Fibroblast of upper back skin (primary cell): ENCODE measurements at places on chromosomes 1 and 21.

GRCh38 chr1:26021647-26022403, at the start of gene EXTL1:
EXTL1 (plus strand) TSS chr1:26021775; CDS start chr1:26022647, 872 bp downstream.
- DNase-seq: peak; percentile 72

DNA sequence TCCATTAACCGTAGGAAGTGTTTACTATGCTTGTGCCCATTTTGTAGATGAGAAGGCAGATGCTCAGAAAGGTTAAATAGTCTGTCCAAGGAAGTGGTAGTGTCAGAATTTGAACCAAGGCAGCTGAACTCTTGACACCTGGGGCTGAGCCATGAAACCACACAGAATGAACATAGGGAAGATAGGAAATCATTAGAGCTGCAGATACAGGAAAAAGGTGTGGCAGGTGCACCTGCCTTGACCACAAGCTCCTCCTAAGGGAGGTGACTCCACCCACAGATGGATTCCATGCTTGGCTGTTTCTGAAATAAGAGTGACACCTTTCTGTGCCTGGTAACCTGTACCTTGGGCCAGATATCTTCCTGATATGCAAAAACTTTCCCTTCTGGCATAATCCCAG, 69.9 kb upstream of the IGSF21 start:
- DNase-seq: no peak

GRCh38 chr1:100413035-100413434, 60.7 kb downstream of the CDC14A start:
- no peak for DNase-seq

GRCh38 chr1:156114919-156115513, 505 bp downstream of the LMNA start:
- DNase-seq: no peak

GRCh38 chr1:222813866-222814535, 838 bp upstream of the DISP1 start:
- peak; percentile 34 for DNase-seq

DNA sequence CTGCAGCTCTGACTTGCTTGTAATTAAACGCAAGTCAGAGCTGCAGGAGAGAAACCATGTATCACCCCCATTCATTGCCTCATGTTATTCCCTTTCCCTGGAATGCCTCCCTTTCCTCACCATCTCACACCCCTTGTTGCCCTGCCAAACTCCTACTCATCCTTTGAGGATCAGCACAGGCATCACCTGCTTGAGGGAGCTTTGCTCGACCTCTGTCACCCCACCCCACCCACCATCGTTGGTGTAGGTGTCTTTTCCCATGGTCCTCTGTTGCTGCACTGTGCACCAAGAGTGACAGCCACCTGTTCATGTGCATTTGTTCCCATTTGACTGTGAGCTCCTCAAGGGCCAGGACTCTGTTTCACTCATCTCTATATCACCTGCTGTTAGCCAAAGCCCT, 117.2 kb downstream of the PLPP3 start:
- DNase-seq: no peak

DNA sequence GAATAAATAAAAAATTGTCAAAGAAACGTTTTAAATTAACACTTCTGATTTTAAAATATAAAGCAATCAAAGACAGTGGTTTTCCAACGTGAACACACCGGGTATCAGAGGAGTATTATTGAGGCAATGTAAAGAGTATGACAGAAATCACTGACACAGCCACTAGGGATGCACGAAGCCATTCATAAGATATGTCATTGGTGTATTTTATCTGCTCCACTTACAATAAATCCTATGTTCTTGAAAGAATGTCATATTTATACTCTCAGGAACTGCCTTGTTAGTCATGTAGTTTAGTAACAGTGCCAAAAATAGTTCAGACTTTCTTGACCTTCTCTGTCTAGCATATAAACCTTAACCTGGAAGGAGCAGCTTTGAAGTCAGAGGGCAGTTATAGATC, 835.0 kb upstream of the NCAM2 start:
- DNase-seq: no peak

DNA sequence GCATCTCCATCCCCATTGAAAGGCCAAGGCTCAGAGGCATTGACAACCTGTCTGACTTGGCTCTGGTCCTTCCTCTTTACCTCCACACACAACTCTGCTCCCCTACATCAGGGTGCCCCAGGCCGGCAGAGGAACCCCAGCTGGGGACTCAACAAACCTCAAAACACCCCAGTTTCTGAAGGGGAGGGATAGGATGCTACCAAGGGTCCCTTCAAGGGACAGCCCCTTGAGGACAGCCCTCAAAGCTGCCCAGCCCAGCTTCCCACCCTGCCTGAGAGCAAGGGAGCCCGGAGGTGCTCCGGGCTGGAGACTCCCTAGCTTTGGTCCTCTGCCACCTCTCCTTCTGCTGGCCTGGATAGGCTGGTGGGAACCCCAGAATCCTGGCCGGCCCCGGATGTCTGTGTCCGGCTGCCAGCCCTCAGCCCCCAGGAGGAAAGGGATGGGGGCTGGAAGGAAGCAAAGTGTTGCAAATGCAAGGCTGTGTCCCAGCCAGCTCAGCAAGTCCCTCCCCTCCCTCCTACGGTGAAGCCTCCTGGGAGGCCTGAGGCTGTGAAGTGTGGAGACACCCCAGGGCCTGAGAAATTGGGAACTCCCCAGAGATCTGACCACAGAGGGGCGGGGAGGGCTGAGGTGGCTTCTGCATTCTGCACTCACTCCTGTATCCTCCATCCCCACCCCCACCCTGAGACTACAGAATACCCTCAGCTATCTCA, 1.1 kb upstream of the MARCKSL1 start:
- peak; percentile 34 for DNase-seq

GRCh38 chr1:110582378-110582777, 23.8 kb downstream of the KCNA2 start:
- no peak for DNase-seq

- DNase-seq: no peak
Measured at GRCh38 chr1:62810420-62811274, 26.7 kb downstream of the ATG4C start.

DNA sequence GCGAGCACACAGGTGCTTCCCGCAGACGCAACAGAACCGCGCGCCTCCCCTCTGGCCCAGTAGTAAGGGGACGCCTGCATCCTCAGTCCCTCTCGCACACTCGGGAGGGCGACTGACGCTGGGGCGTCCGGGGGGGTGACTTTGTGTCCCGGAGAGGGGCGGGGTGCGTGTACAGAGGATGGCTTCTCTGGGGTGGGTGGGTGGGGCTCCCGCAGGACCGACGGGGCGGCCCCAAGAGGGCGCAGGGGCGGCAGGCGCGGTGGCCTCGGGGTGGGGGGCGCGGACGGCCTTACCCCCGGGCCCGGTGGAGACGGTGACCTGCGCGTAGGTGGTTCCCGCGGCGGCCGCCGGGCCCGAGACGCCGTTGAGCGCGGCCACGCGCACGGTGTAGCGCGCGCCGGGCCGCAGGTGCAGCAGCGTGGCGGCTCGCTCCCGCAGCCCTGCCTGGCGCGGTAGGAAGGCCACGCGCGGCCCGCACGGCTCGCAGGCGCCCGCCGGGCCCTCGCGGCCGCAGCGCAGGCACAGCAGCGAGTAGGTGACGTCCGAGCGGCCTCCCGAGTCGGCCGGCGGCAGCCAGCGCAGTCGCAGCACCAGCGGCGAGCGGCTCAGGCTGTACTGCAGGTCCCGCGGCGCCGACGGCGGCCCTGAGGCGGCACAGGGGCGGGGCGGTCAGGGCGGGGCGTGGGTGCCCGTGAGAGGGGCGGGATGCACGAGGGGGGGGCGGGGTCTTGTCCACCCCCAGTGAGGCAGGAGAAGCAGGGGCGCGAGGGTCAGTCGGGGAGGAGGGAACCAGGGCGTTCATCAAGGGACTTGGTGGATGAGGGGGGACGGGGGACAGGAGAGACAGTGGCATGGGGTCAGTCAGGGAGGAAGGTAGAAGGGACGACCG, 12.1 kb downstream of the EPHA10 start:
- no peak for DNase-seq

- DNase-seq: no peak
Measured at GRCh38 chr1:224668984-224669383, 52.9 kb downstream of the CNIH3 start.

DNA sequence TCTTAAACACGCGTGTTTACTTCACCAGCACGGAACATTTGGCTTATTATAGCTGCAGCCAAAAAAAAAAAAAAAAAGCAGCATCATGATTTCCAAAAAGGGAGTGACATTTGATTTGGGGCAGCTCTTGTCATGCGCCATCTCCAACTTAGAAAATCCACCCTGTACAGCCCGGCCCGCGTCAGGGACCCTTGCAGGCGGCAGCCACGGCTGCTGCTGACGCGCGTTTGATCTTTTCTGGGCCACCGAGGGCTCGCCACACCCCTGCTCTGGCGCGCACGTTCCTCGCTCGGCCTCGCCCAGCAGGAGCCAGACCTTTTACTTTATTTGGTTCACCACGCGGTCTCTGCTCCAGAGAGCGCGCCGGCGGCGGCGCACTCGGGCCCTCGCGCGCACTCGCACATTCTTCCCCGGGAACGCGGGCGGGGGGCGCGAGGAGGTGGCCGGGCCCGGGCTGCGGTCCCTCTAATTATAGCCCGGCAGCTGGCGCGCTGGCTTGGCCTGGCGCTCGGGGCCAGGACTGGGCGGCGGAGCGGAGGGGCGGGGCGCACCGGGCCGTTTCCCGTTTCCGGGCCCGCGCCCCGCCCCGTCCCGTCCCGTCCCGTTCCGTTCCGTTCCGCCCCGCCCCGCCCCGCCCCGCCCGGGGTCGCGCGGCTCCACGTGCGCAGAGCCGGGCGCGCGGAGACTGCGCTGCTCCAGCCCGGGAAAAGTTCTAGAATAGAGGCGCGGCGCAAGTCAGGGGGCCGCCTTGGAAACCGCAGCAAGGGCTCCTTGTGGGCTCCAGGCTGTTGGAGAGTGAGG, 10.2 kb downstream of the IRF2BP2 start:
- peak; percentile 85 for DNase-seq

DNA sequence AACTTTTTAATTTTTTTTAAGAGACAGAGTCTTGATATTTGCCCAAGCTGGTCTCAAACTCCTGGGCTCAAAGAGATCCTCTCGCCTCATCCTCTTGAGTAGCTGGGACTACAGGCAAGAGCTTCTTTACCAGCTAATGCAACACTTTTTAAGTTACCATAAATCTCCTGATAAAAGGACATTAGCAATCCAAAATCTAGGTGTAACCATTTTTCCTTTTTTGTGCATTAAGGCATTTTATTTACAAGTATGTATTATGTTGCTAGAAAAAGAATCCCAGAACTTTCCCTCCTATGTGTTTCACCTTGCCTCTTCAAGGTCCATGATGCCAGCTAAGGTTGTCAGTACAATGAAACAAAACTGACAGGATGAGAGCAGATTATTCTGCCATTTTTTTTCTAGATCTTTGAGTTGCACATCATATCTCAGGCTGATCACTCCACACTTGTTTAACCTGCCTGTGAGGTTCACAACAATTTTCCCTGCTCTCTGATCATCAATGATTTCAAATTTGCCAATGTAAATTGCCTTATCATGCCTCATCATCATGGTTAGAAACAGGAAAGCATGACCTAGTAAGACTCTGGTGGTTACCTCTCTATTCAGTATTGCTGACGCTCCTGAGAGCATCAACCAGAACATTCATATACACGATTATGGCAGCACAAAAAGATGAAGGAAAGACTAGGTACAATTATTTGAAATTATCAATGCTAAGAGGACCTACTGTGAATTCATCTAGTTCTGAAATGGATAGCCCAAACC, 173.2 kb downstream of the EIF4G3 start:
- DNase-seq: no peak

GRCh38 chr1:173608503-173609216, 5.8 kb upstream of the SLC9C2 start:
- DNase-seq: no peak

DNA sequence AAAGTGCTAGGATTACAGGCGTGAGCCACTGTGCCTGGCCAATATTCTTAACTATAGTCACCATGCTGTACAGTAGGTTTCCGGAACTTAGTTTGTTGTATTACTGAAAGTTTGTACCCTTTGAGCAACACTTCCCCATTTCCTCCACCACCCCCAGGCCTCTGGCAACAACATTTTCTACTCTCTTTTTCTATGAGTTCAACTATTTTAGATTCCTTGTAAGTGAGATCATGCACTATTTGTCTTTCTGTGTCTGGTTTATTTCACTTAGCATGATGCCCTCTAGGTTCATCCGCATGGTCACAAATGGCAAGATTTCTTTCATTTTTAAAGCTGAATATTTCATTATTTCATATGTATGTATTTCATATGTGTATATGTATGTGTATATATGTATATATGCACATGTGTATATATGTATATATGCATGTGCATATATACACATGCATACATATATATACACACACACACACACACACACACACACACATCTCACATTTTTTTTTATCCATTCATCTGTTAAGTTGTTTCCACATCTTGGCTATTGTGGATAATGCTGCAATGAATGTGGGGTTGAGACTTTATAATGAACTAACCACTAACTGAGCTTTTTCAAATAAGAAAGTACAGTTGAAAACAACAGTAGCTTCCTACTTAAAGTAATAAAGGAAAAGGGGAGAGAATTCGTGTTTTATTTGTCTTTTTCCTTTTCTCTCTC, 256.8 kb upstream of the C1orf105 start:
- peak; percentile 71 for DNase-seq

- DNase-seq: no peak
Measured at GRCh38 chr1:87799451-87799850, 470.8 kb downstream of the LMO4 start.

DNA sequence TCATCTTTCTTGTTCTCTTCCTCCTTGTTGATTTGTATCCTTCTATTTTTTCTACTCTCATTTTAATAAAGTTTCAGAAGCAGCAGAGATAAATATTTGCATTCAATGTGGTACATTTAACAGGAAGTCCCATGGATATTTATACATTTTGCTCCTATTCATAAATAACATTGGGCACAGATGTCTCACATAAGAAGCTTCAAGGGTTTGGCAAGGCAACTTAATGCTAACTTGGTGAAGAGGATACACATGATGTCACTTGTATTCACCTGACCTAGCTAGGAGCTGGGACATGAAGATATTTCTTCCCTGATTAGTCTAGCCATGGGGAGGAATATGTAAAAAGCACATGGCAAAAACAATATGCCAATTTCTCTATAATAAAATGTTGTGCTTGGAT, 65.1 kb upstream of the DUSP10 start:
- DNase-seq: no peak

GRCh38 chr1:91876781-91877573, 9.0 kb downstream of the TGFBR3 start:
- peak; percentile 69 for DNase-seq
